A549 (cell line): ENCODE measurements at places on chromosomes 1 and 21. TPM values are rescaled to one million over a fixed set of nuclear protein-coding genes. Genes with fewer than 3 reads are reported as not detected.

TCHH gene
- 0.07 to 0.11 TPM (median 0.09 TPM) in 3 replicates for polyA plus RNA-seq

DNA sequence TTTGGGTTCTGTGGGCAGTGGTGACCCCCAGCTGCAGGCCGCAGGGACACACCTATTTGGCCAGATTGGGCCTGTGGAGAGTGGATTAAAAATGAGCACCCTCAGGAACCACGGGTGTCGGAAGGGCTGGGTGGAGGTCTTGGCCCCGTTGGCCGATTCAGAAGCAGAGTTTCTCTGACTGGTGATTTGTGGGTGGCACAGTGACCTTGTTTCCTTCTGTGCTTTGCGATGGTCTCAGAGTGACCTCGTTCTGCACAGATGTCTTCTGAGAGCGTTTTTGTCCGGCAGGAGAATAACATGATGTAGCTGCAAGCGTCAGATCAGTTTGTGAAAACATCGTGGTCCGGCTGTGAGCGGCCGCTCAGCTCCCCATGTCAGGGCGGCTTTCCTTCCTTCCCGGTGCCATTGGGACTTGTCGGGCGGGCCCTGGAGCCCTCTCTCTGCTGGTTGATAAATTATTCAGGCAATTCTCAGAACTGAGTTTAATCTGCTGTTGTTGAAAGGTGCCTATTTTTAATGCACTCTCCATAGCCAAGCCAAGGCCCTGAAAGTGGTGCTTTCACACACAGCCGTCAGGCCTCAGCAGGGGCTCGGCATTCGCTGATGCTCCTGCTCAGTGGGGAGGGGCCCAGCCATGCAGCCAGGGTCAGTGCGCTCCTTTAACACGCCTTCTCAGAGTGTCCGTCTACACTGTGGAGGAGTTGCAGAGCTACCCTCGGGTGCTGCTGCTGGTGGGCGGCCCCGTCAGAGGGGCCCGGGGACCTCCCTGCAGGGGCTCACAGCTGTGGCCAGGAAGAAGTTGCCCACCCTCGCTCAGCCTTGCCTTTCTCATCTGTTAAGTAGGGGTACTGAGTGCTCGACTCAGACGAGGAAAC is 26.8 kb downstream of the TRPM2 start:
- no peak for DNase-seq

S100A2 gene
- polyA plus RNA-seq: 13.4 to 19.5 TPM (median 15.9 TPM) in 3 replicates

GRCh38 chr1:31380181-31380580 is 7.3 kb upstream of the FABP3 start:
- DNase-seq: no peak

PRAMEF1 gene
- not detected in 3 replicates for polyA plus RNA-seq

GRCh38 chr1:94524531-94524930 is 17.0 kb downstream of the F3 start:
- no peak for DNase-seq
